ENCODE measurements at places on chromosomes 7 and 10.
A peak's percentile ranks its signal among the peaks of the same experiment; 100 is the strongest.

DNA sequence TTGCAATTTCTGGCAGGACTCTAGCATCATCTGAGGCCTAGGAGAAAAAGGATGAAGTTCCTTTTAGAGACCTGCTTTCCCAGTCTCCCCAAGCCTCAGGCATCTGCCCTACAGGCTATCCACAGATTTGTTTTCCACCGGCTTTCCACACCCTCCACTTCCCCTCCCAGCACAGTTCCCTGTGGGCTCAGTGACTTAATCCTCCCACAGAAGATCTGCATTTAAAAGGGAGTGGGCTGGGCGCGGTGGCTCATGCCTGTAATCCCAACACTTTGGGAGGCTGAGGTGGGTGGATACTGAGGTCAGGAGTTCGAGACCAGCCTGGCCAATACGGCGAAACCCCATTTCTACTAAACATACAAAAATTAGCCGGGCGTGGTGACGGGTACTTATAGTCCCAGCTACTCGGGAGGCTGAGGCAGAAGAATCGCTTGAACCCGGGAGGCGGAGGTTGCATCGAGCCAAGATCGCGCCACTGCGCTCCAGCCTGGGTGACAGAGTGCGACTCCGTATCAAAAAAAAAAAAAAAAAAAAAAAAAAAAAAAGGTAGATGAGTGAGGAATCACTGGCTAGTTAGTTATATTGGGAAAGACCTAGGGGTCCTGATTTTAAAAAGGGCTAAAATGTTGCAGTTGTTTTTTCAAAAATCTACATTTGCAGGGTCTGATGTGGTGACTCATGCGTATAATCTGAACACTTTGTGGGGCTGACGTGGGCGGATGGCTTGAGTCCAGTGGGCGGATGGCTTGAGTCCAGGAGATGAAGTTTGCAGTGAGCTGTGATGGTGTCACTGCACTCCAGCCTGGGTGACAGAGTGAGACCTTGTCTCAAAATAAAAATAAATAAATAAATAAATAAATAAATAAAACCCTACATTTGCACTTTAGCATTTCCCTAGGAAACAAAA, 119.5 kb downstream of the BAMBI start:
- DNase-seq, result no peak

GRCh38 chr10:76113952-76114351, 682.5 kb downstream of the LRMDA start:
- DNase-seq, result no peak

GRCh38 chr7:69889338-69889975, 291.2 kb downstream of the AUTS2 start:
- peak; percentile 8 for DNase-seq

DNA sequence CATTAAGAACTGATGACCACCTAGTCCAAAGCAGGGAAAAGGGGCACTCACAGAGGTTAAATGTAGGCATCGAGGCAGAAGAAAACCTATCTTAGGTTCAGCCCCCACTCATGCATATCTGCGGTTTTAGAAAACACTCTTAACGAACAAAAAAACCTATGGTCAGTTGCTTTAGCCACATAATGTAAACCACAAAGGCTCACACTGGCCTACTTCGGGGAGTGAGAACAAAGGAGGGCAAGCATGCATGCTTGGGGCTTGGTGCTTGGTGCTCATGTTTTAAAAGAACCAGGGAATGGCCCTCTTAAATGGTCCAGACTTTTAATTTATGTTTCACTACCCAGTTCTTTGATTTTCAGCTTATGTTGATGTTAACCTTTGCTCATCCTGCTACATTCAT, 14.2 kb downstream of the INSYN2A start:
- DNase-seq, result no peak

DNA sequence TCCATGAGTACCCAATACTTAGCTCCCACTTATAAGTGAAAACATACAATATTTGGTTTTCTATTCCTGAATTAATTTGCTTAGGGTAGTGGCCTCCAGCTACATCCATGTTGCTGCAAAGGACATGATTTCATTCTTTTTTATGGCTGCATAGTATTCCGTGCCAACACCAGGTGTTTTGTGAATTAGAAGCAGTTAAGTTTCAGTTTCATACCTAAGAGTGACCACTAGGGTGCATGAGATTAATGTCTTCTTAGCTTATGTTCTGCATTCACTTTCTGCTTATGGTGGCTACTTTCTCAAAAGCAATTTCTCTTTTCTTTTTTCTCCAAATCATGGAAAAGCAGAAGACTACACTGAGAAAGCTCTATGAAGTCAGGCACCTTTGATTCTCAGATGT, 65.1 kb upstream of the VSTM2A start:
- no peak for DNase-seq

DNA sequence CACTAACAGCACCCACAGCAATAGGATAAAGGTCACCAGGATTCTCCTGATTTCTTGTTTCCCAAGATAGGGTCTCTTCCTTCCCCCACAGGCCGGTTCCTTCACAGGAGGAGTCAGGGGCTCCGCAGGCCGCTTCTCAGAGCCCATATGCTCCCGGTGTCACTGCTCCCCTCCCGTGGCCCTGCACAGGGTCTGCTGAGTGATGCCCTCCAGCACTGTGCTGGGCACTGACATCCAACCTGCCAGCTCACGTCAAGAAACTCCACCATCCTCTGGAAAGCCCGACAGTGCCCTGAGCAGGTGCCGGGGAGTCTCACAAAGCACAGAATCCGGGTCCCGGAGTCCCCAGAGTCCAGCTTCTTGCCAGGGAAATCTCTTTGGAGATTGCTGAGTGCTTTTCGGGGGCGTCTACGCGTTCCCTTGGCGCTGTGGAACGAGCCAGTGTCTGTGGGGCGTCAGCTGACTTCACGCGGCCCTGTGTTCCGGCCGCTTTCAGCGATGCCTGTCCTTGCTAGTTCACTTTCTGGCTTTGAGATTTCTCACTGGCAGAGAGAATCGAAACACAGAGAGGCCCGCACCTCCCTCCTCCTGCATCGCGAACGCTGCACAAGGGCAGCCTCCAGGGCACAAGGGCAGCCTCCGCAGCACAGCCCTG, 567.5 kb downstream of the DNAJB6 start:
- DNase-seq, result no peak

GRCh38 chr10:61763778-61764177, 101.0 kb downstream of the CABCOCO1 start:
- DNase-seq, result no peak

DNA sequence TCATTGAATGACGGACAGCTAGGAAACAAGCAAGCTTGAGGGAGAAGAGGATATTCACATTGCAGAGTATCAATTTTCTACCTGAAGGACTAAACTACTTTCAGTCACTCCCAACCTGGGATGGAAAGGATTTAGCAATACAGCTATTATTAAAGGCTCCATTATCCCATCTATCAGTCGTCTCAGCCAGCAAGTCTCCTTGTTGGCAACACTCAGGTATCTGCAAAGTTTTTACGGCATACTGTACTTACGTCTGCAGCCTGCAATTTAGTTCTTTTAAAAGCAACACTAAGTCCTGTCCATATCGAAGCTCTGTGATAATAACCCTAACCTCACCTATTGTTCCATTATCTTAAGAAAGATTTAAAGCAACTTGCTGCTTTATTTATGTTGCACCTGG, 689.4 kb downstream of the PARD3 start:
- no peak for DNase-seq

GRCh38 chr7:32415519-32415918, 74.7 kb downstream of the LSM5 start:
- no peak for DNase-seq

- DNase-seq, result no peak
Measured at GRCh38 chr7:154862153-154862791, 140.7 kb downstream of the PAXIP1 start.

DNA sequence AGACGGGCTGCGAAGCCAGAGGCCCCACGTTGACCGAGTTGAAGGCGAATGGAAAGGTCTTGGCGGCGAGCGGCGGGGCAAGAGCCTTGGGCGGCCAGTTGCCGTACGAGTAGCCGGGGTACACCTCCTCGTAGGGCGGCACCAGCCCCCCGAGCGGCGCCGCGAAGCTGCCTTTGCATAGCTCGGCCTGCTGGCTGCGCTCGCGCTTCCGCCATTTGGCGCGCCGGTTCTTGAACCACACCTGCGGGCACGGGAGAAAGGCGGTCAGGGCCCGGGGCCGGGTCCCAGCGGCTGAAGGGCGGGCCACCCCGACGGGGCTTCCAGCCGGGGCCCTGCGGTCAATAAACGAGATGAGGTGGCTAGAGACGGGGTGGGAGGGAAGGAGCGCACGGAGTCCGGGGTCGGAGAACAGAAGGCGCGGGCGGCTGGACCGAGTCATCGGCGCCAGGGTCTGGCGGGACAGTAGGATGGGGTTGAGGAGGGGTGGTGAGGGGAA, 4.8 kb downstream of the ELOVL3 start:
- DNase-seq, result no peak

DNA sequence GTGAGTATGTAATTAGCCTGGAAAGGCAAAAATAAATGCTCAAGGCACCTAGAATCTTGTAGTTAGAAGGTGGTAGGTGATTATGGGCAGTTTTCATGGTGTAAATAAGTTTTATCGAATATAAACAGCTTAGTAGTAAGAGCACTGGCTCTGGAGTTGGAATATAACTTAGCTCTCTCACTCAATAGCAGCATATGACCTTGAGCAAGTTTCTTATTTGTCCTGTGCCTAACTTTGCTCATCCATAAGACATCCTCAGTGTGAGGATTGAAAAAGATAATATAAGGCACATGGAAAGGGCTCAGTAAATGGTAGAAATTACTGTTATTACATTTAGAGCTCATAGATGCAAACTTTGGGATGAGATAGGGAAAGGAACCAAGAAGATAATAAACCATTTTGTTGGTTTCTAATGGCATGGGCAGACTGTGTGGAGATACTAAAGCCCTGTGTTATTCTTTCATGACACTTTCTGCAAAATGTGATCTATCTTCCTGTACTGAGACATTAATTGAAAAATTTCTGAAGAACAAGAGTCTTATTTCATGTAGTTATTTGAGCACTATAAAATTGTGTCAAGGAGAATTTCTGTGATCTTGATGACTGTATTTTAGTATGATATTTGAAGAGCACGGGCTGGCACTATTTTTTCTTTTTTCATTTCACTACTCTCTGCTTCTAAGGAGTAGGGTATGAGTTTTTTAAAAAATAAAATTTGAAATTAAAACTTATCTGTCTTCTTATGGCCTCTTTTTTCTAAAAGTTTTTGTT, 3.1 kb downstream of the SLK start:
- no peak for DNase-seq

DNA sequence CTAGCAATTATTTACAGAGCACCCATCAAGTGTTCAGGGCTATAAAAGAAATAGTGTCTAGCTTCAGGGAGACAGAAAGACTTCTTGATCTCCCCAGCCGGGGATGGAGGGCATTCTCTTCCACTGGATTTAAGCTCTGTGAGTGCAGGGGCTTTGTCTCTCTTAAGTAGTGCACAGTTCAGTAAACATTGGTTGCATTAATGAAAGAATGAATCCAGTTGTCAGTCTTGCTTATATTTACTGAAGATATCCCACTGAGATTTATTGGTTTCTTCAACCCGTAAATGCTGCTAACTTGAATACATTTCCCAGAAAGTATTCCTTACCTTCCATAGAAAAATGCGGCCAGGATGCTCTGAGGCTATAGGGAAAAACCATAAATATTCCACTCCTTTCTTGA, 41.9 kb downstream of the AUTS2 start:
- DNase-seq, result no peak

GRCh38 chr10:49149881-49150280, 16.1 kb upstream of the FAM170B start:
- no peak for DNase-seq

- no peak for DNase-seq
Measured at GRCh38 chr10:35394934-35395333, 58.6 kb downstream of the CCNY start.
